CD4-positive, CD25-positive, alpha-beta regulatory T cell (primary cell): ENCODE measurements at places on chromosomes 6 and 20. TPM values are rescaled to one million over a fixed set of nuclear protein-coding genes. Genes with fewer than 3 reads are reported as not detected.

DNA sequence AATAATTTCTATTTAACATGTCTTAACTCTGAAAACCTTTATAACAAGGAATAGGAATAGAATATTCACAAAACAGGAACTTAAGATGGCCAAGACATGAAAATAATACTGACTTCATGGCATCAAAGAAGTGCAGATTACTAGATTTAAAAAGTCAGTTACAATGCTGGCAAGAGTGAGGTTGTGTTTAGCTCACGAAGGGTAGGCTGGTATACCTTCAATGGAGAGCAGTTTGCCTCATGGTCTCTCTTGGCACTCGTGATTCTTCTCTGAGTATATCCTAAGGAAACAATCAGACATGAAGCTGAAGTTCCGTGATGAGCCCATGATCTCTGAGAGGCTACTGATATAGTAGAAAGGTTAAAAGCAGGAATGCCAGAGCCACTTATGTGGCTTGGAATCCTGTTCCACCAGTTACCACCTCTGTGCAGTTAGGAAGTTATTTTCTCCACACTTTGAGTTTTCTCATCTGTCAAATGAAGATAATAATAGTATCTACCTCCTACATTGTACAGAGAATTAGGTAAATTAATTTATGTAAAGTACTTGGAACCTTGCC lies 7.2 kb downstream of the NCOA7 start:
- DNase-seq, result no peak

DNA sequence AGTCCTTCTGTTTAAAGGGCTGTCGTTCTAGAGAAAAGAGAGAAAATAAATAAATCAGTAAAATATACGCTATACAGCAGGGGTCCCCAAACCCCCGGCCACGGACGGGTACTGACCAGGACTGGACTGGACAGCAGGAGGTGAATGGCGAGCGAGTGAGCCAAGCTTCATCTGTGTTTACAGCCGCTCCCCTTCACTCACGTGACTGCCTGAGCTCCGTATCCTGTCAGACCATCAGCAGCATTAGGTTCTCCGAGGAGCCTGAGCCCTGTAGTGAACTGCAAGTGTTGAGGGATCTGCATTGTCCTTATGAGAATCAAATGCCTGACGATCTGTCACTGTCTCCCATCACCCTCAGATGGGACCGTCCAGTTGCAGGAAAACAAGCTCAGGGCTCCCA lies 76.5 kb downstream of the ZNF217 start:
- no peak for DNase-seq

DNA sequence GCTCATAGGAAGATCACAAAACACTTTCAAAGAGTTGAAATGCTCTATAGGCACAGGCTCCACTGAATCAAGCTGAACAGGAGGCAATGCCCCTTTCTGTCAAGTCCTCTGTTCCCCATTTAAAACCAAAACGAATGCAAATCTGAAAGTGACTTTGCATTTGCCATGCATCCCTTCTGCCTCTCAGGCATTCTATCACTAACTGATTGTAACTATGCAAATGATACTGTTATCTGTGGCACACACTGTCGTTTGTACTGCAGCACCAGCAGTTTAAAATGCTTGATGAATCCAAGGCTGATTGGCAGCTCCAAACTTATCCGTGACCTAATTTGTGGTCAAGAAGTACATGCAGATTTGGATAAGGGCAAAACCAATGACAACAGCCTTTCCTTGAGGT lies 1067.5 kb upstream of the MAP3K7 start:
- DNase-seq, result no peak

DNA sequence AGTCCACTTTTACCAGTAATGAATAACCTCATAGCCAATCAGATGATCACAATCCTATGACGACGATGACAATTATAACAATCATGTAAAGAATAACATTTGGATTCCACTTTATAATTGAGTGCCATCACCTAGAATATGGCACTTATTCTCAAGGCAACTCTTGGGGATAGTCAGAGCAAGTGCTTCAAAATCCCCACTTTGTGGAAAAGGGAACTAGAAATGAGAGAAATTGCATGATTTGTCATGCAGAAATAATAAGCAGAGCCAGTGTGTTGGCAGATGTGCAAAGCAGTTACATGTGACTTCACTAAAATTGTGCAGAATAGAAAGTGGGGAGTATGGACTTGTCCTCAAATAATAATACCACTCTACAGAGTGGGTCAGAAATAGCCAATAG lies 41.3 kb downstream of the FRK start:
- no peak for DNase-seq

DNA sequence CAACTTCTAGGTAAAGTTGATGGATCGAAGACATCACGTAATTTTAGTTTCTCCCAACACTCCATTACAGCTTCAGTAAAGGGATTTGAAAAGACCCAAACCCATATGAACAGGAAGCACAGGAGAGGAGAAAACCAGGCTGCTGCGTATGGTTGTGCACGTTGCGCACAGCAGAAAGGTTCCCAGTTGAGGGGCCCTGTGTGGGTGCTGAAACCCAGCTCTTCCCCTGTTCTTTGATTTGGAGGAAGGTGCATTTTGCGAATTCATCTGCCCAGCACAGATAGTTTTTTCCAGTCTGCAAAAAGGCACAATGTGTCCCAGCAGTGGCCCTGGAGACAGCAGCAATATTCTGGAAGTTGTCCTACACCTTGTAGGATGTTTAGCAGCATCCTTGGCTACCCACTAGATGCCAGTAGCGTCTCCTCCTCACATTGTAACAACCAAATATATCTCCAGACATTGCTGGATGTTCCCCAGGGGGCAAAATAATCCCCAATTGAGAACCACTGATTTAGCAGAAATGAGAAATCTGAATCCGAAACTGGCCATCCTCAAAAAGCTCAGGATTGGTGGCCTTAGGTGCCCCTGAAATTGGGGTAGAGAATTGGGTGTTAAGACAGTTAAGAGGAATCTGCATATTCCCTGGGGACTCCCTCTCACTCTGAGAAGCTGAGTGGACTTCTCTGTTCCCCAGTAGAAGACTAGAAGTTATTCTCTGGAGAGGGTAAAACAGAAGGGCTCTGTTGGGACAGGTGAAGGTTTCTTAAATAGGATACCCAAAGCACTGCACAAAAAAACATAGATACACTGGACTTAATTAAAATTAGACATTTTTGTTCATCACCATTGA lies 12.2 kb downstream of the SUN5 start:
- no peak for DNase-seq

GRCh38 chr6:158812611-158813010 lies 6.6 kb downstream of the EZR start:
- no peak for DNase-seq

- no peak for DNase-seq
Measured at GRCh38 chr6:20564777-20565176, 30.5 kb downstream of the CDKAL1 start.

- no peak for DNase-seq
Measured at GRCh38 chr6:23308166-23308565, 738.8 kb downstream of the HDGFL1 start.

DNA sequence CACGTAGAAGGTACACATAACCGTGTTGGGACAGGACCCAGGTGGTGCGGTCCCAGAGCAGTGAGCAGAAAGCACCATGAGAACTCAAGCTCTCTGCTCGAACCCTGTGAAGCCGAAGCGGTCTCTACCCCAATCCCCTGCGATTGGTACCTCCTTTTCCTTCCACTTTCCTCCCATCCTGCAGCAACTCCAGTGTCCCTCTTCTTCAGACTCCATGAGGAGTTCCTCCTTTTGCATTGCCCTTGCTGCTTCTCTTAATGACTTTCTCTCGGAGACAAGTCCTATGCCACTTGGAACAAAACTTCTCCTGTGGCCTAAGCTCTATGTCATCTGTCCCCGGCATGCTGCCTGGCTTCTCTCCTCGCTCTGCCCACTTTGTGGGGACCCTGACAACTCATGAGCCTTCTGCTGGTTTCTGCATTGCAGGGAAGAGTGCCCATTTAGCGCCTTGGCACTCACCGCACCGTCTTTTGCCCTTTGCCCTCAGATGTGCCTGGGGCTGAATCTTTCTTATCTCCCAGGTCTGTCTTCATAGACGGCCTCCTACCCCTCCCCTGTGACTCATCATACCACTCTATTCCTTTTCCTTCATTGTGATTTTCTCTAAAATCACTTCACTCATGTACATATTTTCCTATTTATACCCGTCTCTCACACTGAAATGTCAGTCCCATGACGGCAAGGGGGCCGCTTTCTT lies 9.2 kb upstream of the ZNF831 start:
- DNase-seq, result no peak

DNA sequence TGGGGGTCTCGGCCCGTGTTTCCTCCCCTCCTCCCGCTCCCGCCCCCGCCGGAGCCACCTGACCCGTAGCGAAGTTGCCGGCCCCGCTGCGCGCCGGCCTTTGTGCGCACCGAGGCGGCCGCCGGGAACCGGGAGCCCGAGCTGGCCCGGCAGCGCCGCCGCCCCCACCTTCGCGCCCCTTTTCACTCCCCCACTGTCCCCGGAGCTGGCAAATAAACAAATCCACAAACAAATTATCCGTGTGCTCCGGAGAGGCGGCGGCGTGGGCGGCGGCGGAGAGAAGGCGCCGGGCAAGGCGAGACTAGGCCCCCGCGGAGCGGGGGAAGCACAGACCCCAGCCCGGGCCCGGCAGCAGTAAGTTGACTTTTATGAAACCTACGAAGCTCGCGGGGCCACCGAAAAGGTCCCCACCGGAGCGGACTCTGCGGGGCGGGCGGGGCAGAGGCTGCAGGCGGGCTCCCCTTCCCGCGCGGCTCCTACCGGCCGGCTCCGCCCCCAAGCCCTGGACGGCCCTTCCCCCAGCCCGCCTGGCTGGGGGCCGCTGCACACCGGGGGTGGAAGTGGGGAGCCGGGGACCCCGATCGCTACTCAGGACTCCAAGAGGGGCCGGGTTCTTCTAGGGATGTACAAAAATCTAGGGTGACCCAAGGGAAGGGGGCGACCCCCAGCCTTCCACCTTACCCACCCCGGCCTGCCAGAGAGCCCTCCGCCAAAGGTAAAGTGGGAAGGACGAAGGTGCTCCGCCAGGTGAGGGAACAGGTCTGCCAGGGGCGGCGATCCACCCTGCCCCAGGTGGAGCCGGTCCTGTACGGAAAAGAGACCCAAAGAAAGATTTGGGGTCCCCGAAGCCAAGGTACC lies 40.7 kb downstream of the YTHDF1 start:
- DNase-seq, result no peak

DNA sequence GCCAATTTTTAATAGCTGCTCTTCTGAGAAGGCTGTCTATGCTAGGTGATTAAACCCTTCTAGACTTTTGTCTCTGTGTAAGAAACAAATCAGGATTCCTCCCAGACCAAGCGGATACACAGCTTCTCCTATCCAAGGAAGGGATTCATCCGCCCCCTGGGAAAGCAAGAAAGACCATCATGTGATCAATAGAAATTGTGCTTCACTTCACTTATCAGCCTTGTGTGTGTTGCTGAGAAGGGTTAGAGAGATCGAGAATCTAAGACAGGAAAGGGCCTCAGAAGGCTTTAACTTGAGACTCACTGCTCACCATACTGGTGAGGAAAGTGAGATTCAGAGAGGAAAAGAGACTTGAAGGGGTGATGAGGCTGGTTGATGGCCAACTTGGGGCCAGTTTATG lies 1.5 kb downstream of the ABCC10 start:
- DNase-seq, result peak; percentile 45

GRCh38 chr6:41538556-41539182 lies 7.5 kb upstream of the FOXP4 start:
- no peak for DNase-seq

DNA sequence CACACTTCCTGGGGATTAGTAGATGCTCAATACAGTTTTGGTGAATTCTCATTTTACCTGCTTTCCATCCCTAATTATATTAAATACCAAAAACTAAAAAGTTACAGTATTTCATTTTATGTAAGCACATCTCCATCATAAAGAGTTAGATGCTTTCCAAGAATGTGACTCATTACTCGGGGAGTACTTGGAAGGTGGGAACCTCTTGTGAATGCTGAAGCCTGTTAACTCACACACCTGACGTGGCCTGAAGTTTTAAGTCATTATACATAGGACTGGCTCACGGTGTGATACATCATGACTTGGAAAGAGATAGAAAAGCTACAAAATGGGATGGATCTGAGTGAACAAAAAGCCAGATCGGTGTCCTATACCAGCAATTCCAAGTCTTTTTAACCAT lies 2.2 kb upstream of the OSER1 start:
- DNase-seq, result no peak

- DNase-seq, result no peak
Measured at GRCh38 chr6:46370622-46371021, 120.6 kb downstream of the RCAN2 start.

DNA sequence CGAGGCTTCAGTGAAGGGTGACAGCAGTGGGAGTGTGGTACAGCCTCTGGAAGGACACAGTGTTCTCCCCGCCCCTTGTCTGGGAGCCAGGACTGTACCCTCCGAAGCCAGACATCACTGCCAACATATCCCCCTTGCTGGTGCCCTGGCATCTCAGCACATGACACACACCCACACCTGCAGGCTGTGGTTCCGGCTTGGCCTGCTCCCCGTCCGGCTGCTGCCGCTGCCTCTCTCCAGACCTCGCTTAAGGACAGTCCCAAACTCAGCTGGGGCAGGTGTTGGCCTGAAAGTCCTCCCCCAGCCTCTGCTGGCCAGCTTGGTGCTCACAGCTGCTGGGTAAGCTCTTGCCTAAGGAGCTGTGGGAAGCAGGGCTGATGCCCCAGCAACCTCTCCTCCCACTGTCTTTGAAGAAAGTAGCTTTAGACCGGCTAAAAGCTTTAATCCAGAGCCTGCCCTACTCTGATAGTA lies 7.0 kb downstream of the EMILIN3 start:
- no peak for DNase-seq

- DNase-seq, result no peak
Measured at GRCh38 chr20:38355161-38356012, 9.1 kb downstream of the LBP start.

- DNase-seq, result peak; percentile 82
Measured at GRCh38 chr6:159104163-159104925, 59.6 kb upstream of the TAGAP start.

GRCh38 chr6:135204951-135205350 lies 23.8 kb downstream of the MYB start:
- DNase-seq, result no peak

- no peak for DNase-seq
Measured at GRCh38 chr6:80586242-80586641, 479.8 kb downstream of the BCKDHB start.

The GPSM3 gene
- total RNA-seq, result 202 TPM

The C6orf118 gene
- not detected for total RNA-seq

The SRSF3 gene
- total RNA-seq, result 731 TPM

The HTR1B gene
- not detected for total RNA-seq

The MEP1A gene
- total RNA-seq, result not detected

The CDKAL1 gene
- 28.3 TPM for total RNA-seq

The TREM1 gene
- total RNA-seq, result not detected

The NKX2-4 gene
- total RNA-seq, result not detected

The HDGFL1 gene
- total RNA-seq, result not detected

The GRM1 gene
- total RNA-seq, result not detected

The VSX1 gene
- total RNA-seq, result not detected
